Fibroblast of villous mesenchyme (primary cell): ENCODE measurements at places on chromosomes 7 and 10. TPM values are rescaled to one million over a fixed set of nuclear protein-coding genes. Genes with fewer than 3 reads are reported as not detected.

CPEB3 gene
- total RNA-seq = 0.43 and 0.64 TPM in 2 replicates

- no peak for DNase-seq
Observed at GRCh38 chr10:86311906-86312305, 54.7 kb downstream of the GRID1 start.

BBIP1 gene
- total RNA-seq = 20.6 and 23.3 TPM in 2 replicates

DNA sequence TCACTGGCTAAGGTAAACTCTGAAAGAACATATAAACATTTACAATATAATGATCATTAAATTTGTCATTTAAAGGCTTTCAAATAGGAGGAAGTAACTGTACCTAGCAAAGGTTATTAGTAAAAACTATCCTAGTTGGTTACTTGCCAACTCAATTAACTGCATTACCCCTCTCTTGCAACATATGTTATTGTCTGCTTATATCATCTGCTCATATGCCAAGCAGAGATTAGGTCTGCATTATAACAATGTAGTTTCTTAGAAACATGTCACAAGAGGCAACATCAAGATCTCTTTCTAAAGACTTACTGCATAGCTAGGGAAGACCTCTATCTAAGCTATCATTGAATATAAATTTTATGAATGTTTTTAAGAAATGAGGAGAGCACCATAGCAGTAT is 132.5 kb downstream of the RELN start:
- no peak for DNase-seq

GRCh38 chr10:98340261-98340939 is 72.4 kb upstream of the LOXL4 start:
- DNase-seq = no peak

DNA sequence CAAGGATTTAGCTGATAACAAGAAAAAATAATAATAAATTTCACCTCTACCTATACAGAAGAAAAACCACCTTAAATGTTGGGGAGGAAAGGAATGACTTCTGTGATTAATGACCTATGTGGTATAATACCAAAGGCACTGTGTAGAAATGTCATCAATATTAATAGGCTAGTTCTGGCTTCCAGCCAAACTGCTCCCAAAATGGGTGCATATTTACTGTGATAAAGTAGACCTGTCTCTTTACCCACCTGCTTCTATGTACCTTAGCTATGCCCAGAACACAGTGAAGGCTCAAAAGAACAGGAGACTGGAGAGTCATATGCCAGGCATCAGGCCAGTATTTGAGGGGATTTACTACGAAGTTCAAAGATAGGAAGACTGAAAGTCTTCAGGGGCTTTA is 76.0 kb downstream of the ATE1 start:
- DNase-seq = no peak

GRCh38 chr10:26423722-26424121 is 14.4 kb upstream of the APBB1IP start:
- DNase-seq = no peak

FKBP6 gene
- total RNA-seq = not detected in 2 replicates

DNA sequence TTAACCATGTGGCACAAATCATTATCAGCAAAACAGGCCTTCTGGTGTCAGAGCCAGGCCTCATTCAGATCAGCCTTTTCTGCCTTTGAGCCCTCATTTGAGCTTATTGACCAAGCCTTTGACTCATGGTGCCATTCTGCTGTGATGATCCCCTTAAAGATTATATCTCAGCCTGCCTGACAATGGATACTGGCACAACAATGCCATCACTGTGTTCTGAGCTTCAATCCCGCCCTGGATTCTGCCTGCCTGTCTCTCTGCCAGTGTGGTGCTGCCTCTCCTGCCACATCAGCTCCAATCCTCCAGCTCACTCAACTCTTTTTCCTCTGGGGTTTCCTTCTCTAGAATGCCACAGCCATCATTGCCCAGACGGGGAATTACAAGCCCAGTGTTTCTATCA is 52.6 kb downstream of the SRI start:
- DNase-seq = no peak

GRCh38 chr7:81079746-81080145 is 160.9 kb upstream of the SEMA3C start:
- no peak for DNase-seq

OR2A12 gene
- total RNA-seq = not detected in 2 replicates

- DNase-seq = no peak
Observed at GRCh38 chr10:30683496-30683895, 53.9 kb upstream of the LYZL2 start.

BBS9 gene
- total RNA-seq = 20.7 and 22.9 TPM in 2 replicates

ASZ1 gene
- under 0.01 TPM in 2 replicates for total RNA-seq
